ENCODE measurements at places on chromosomes 12 and 14.

DNA sequence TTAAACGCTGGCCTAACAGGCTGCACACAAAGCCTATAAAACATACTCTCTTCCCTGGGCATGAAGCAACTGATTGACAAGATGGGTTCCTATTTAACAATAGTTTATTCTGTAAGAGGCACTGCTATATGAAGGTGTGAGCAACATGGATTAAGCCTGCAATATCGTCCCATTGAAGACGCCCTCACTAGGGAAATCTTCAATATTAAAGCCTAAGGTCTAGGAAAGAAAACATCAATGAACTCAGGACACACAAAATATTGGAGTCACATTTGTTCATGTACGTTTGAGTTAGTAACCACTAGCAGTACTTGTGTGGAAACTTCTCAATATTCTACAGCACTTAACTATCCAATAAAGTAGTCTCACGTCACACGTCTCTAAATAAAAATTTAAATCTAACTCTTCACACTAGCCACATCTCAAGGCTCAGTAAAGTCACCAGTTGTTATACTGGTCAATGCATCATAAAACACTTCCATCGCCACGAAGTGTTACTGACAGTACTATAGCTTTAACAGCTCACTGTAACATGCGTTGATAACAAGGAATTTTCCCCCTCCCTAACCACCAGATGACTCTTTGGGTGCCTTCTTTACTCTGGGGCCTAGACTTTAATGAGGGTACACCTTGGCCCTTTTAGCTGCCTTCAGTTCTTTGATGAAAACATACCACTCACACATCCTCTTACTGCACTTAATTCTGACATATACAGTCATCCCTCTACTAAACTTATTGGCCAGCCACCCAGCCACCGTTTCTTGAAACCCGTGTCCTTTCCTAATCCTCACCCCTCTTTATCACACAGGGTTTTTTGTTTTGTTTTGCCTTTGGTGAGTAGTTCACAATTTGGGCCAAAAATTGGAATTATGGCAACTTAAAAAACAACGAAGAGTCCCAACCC lies 50.1 kb upstream of the OR5AU1 start:
- no peak for DNase-seq

DNA sequence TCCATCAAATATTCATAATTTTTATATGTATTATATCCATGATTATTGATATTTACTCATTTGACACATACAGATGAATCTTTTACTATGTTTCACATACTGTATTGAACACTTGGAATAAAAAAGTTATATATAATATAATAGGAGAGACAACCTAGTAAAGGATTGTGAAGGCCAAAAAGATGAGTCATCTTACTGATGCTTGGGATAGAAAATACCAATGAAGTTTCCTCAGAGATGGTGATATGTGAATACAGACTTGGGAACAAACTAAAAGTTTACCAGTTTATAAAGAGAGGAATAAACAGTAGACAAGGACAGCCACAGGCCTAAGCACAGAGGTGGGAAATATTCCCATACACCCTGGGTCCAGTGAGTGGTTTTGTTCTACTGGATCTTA lies 743.9 kb upstream of the FLRT2 start:
- no peak for DNase-seq

DNA sequence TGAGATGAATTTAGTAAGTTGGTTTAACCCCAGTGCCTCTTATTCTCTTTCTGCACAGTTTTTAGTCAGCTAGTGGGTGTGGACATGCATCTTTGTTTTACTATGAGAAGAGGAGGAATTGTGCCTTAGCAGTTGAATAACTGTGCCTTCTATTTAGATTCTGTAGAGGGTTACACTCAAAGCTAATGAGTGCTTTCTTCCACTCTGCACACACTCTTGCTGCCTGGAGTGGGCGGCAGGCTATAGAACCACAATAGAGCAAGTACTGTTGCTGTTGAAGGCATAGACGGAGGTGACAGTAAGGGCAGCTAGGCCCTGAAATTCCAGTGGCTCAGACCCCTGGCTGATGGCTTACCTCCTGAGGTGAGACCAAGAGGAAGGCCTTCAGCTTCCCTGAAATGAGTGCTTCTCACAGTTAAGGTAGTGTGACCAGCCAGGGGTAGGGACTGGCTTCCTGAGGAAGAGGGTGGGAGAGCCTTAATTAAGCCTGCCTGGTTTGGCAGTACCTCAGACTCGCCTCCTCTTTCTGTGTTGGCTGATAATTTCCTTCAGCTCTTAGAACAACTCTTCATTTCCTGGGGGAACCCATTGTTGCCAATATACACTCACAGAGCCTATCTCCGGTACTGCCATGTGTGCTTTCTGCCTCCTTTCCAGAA lies 24.7 kb downstream of the SUSD6 start:
- no peak for DNase-seq

DNA sequence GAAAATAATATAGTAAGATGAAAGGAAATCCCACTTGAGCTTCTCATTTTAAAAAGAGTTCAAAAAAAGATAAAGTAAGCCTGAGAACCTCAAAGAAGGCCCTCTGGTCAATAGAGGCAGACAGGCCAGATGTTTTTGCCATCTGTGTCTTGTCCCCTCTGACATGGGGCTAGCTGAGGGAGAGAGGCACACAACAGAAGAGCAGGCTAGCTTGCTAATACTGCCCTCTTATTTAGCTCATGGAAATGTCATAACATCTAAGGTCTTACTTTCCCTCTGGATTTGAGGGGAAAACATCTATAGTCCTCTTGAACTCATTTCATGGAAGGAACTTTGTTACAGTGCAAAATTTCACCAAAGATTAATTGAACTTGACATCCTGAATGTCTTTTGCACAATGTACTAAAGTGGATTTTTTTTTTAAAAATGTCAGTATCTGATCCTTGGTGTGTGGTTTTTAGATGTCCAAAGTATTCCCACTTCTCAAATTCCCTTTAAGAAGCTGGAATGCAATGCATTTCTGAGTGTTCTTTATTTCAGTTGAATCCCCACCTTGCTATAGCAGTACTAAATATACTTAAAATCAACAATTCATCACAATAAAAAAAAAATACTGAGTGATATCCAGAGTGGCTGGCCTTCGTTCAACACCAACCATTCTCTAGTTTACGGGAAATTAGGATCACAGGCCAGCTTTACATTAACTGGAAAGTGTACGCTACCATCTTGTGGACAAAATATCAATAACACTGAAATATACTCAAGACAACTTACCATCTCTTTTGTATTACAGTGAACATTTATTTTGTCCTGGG lies 176.7 kb downstream of the PAH start:
- DNase-seq: no peak

- DNase-seq: no peak
These were observed 12.9 kb downstream of the EXOC3L4 start for GRCh38 chr14:103107455-103107854.

DNA sequence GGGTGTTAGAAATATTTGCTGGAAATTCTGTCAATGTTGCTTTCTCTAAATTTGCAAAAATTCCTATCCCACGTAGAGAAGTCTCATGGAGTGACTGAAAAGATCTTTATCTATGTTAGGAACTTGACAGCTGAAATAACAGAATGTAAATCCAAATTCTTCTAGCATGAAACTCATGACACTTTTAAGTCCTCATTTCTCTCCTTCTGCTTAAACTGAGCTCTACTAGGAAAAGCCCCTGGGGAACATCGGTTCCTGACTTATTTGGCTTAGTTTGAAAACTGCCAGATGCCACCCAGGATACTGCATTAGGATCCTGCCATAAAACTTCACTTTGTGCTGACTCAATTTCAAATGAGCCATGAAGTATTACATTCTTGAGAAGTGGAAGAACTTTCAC lies 426.0 kb downstream of the GALC start:
- no peak for DNase-seq

DNA sequence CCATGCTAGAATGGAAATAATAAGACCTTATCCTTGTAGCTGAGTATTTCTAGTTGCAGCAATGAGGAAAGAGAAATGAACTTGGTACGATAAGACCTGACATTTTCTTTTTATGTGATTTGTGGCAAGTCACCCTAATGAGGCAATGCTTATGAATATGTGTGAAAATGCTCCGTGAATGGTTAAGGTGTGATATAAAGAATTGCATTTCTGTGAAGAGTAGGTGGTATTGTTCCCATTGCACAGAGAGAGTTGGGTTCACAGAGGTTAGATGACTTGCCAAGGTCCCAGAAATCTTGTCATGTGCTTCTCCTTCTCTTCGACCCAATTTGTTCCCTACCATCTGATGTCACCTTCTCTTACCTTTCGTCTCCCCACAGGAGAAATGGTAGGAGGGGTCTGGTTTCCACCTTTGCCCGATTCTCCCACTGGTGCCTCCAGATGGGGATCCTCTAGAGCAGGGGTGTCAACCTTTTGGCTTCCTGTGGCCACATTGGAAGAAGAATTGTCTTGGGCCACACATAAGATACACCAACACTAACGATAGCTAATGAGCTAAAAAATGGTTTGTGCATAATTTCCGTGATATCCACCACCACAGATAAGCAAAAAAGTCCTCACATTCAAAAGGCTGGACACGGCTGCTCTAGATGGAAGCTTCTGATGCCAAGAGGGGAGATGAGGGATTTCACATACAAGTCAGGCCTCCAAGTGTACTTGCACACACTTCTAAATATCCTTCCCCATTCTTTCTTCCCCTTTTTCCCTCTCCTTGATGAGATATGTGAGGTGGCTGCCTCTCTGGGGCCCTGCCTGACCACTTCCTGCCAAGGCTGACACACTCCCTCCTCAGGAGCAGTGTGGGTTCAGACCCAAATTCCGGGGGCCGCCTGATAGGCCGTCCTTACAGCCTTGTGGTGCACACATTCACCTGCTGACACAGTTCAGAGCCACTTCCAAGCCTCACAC lies 96.1 kb downstream of the PLXNC1 start:
- no peak for DNase-seq

- no peak for DNase-seq
These were observed 96.8 kb downstream of the OSBPL8 start for GRCh38 chr12:76462668-76463224.

- DNase-seq: no peak
These were observed 7.0 kb upstream of the NIN start for GRCh38 chr14:50837850-50838470.

DNA sequence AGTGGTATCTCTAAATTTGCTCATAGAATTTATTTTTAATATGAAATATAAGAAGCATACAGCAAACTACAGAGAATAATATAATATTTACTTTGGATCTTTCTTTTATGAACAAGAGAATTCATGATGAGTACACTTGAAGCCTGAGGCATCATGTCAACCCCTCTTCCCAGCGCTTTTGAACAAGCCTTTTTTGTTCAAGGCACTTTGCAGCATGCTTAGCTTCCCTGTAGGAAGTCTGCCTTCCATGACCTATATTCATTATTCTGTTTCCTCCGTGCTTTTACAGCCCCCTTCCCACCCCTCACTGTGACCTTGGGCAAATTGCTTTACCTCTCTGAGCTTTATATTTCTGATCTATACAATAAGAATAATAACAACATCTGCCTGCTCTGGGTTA lies 41.6 kb downstream of the SCN8A start:
- DNase-seq: no peak

DNA sequence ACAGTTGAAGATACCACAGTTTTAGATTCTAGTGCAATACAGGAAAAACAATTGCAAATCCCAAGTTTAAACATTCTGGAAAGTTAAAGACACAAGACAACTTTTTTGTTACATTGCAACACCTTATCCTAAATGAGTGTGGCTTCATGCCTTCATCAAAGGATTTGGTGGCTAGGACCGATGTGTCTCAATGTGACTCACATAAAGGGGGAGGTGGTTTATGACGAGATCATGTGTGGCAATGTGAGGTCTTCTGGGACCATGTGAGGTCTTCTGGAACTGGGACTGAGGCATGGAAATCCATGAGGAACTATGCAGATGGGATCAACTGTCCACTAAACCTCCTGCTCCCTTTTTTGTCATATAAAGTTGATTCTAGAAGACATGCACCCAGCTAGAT lies 166.2 kb downstream of the PAX9 start:
- DNase-seq: no peak

GRCh38 chr12:19850346-19851065 lies 411.2 kb downstream of the AEBP2 start:
- DNase-seq: no peak

DNA sequence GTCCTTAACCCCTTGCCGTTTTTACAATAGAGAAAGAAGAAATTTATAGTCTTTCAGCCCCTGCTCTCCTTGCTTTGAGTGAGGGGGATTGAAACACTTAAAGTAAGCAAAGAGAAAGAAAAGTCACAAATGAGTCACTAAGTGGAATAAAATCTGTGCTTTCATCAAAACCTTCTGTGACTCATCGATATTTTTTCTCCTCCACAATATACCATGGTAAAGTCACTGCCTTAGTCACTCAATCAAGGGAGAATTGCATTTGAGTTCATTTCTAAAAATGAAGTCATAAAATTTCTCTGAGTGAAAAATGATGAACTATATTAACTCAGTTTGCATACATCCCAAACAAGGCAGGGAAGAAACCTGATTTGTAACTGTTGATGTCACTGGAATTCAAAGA lies 470.3 kb downstream of the FOXG1 start:
- no peak for DNase-seq

Measured in effector CD4-positive, alpha-beta T cell (primary cell).